ENCODE measurements at places on chromosomes 13 and 19.
A peak's percentile ranks its signal among the peaks of the same experiment; 100 is the strongest.

GRCh38 chr19:10688545-10689280, 12.5 kb upstream of the QTRT1 start:
- no peak for DNase-seq

GRCh38 chr19:45824041-45824471, 8.9 kb upstream of the RSPH6A start:
- no peak for DNase-seq

DNA sequence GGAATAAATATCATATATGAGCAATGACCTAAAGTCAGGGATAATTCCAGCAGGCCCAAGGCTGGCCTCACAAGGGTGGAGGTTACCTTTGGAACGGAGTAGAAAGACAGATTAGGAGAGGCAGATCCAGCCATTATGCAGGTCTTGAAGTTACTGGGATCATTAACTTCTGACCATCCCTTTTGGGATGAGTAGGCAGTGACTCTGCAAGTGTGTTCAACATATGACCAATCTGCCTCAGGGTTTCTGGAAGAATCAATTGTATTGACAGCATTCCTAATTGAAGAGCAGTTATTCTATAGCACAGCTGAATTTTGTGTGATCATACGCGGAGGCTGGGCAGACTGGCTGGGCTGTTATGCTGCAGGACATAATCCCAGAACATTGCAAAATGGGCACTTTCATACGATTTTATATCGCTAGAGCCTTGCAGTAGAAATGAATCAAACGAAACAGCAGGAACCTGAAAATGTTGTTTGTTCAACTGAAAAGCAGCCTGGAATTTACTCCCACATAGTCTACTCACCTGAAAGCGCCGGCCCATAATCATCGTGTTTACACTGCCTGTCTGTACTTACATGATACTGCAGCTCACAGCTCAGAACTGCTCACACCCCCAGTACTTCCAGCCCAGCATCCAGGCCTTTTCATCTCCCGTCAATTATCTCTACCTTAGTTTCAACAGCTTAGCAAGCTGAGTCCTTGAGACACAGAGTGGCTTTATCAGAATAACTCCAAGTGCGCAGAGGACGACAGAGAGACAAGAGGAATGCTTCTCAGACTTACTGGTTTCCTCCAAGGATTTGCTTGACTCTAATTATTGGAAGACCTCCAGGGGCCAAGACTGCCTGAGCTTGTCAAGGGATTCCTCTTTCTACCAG, 556.1 kb downstream of the EFNB2 start:
- DNase-seq, result no peak

DNA sequence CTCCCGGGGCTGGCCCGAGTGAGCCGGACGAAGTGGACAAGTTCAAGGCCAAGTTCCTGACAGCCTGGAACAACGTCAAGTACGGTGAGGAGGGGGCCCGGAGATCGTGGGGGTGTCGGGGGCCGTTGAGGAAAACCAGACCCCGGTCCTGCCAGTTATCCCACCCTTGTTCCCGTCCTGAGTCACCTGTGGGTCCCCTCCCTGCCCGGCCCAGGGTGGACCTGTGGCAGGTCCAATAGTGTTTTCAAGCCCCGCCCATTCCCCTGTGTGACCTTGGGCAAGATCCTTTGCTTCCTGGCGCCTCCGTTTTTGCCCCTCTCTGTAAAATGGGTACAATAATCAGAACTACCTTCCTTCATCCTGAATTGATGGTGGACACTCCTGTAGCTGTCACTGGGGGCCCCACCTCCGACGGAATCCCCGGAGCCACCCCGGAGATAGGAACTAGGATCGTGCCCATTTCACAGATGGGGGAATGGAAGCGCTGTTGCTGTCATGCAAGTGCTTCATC, 593 bp downstream of the ATG4D start:
- DNase-seq, result no peak

DNA sequence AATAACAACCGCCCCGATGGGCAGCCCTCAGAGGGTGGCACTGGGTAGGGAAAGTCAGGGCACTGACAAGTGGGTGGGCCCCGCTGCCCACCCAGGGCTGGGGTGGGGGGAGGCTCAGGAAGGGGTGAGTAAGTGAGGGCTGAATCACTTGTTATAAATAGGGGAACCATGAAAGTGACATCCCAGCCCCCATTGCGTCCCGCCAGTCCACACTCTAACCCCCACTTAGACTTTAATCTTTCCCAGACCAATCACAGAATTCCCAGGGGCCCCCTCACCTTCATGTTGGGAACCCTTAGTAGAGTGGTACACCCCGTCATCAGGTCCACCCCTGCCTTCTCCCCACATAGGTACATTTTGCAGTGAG, 37.0 kb upstream of the NANOS3 start:
- DNase-seq, result peak; percentile 85

DNA sequence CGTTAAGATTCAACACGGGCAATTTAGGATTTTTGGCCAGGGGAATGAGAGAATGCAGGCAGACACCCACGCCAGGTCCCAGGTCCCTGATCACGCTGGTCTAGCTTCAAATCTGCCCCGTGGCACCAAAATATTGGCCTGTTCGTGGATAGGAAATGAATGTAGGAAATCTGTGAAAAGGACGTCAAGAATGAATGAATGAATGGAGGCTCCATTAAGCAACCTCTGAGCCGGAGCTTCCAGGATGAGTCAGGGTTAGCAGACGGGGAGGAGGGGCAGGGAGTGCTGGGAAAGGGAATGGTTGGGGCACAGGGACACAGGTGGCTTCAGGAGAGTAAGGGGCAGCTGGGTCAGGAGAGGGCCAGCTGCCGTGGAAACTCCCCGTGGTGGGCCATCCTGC, 4.2 kb downstream of the SULT2B1 start:
- peak; percentile 52 for DNase-seq

- peak; percentile 67 for DNase-seq
Observed at GRCh38 chr19:41328157-41328841, 18.3 kb downstream of the CCDC97 start.

DNA sequence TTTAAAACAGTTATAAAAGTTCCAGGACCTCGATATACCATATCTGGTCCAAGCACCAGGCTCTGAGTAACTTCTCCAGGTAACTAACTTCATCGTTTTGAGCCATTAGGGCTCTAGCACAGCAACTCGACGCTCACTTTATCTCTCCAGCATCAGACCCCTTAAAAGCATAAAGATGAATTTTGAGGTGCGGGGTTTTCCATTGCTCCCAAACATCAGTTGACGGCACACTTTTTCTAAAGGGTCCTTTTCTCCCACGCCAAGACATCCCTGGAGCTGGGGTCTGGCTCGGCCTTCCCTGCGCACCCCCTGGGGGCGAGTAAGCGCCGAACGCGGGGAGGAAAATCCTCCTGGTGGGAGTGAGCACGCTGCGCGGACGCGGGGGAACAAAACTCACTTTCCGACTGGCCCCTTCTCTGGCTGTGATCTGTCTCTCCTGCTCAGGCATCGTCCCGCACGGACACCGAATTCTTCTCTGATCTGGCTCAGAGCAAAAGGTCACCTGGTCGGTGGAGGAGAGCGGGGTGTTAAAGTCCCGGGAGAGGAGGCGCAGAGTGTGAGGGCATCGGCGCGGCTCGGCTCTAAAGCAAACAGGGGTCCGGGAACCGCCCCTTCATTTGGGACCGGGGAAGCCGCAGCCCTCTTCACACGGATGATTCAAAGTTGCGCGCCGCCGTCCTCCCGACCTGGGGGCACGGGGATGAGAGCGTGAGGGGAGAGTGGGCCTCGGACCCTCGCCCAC, at the start of gene ATP7B:
Gene ATP7B (minus strand): TSS at position 561 of the 742 bp plus-strand sequence. CDS start 113 bp downstream, at position 448.
- no peak for DNase-seq

DNA sequence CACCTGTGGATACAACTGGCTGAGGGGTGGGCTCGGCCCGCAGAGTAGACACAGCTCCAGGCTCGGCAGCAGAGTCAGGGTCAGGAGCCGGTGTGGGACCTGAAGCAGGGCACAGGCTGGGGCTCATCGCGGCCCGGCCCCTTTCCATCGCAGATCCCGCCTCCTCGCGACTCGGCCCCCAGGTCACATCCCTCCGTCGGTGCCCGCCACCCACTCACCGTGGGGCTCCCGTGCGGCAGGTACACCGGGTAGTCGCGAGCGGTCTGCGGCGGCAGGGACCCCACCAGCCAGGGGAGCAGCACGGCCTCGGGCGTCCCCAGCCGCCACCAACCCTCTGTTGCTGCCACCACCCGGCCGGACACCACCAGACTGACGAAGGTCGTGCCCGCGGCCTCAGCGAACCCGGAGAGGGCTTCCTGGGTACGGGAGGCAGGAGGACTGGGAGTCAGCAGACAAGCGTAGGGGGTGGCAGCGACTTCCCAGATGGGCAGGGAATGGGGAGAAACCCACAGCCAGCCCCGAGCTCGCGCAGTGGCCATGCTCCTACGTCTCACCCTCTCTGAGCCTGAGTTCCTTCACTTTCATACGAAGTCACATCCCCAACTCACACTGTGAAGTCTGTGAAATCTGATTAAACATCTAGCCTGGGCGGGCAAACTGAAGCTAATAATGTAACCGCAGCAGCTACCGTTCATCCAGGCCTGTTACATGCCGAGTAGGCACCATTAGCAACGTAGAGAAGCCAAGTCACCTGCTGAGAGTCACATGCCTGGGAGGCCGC, 3.7 kb downstream of the FUZ start:
- DNase-seq, result no peak

DNA sequence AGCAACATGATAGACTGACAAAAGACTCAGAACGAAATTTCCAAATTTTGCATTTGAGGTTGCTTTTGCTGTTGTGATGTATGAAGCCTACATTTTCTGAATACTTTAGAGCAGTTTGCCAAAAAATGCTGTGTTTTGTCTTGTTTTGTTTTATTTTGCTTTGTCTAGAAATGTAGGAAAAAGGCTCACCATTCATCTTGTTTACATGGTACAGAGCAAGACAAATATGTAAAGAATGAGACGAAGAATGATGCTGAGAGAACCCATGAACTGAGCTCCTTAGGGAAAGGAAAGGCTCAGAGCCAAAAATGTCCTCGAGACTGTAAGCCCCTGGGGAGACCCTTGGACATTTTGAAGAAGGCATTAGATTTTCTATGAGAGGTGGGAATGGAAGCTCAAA, 6.8 kb upstream of the SPART start:
- DNase-seq, result no peak

DNA sequence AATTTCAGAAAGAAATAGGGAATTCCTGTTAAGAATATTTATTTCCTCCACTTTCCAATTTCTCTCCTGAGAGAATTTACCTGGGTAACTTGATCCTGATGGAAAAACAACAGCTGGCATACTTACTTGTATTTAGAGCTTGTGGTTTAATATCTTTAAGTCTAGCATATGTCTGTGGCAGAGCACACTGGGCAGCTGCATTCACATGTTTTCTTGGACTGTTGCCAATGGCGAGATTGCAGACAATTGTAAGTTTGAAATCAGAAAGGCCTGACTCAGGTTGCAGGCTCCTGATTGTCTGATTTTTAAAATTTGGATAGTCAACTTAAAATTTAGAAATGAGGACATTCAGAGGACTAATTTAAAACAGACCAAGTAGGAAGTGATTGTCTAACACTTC, 66.9 kb downstream of the NHLRC3 start:
- peak; percentile 6 for DNase-seq

GRCh38 chr19:56477429-56478338, 539 bp upstream of the ZNF667 start:
- peak; percentile 86 for DNase-seq

DNA sequence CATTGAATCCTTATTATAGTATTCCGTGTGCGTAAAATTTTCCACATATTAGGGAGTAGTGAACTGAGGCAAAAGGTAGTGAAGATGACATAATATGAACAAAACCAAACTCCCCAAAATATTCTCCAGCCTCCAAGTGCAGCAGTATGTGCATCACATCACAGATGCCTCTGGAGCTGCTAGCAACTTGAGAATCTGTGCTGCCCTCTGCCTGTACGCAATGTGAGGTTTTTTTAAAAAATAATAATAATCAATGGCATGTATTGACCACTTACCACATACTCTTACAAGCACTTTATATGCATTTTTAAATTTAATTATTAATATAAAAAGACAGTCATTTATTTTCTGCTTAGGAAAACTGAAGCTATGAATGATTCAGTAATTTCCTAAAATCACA, 583.0 kb upstream of the SPRY2 start:
- no peak for DNase-seq

DNA sequence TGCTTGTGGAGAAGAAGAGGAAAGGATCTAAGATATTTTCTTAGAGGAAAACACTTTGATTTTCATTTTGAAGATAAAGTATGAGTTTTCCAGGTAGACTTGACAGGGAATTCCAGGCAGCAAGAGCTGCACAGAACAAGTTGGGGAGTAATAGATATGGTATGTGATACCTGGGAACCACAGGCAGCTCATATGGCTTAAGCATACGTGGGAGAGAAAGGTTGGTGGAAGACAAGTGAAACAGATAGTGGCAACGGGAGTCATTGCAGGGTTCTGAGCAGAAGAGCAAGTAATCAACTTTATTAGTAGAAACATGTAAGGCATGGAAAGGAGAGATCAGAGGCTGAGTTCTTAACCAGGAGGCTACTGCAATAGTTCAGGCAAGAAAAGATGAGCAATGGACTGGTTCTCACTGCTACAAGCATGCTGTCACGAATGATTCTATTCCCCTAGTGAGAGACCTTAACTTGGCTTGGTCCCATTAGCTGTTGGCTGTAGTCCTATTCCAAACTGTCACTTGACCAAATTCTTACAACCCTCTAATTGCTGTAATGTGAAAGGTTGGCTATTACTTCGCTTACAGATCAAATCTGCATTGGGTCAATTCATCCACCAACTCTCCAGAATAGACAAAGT, 217.9 kb downstream of the VWA8 start:
- DNase-seq, result no peak

GRCh38 chr13:73991384-73991783, 142.8 kb downstream of the KLF12 start:
- no peak for DNase-seq

DNA sequence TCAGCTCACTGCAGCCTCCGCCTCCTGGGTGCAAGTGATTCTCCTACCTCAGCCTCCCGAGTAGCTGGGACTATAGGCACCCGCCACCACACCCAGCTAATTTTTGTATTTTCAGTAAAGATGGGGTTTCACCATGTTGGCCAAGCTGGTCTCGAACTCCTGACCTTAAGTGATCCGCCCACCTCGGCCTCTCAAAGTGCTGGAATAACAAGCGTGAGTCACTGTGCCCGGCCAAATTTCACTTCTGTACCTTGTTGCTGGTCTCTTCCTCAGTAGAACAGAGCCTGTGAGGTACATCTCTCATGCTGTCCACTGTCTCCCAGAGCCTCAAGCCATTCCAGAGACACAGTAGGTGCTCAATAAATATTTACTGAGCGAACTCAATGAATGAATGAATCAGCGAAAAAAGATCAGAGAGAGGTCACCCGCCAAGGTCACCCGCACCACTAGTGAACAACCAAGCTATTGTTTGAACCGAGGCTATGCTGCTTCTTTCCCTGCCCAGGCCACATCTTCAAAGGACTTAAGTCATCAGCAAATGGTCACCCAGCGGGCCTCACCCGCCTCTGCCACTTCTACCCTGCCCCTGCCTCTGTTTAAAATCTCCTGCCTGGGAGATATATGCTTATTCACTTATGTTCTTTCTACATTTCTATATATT, 9.3 kb downstream of the TMEM143 start:
- no peak for DNase-seq
